ENCODE measurements at places on chromosomes 12 and 14. TPM values are rescaled to one million over a fixed set of nuclear protein-coding genes. Genes with fewer than 3 reads are reported as not detected.

Gene CLEC1B
- total RNA-seq, result not detected

Gene MIP
- not detected for total RNA-seq

Gene USP44
- 2.2 TPM for total RNA-seq

Gene TSHR
- not detected for total RNA-seq

Gene LTB4R
- total RNA-seq, result 7.0 TPM

DNA sequence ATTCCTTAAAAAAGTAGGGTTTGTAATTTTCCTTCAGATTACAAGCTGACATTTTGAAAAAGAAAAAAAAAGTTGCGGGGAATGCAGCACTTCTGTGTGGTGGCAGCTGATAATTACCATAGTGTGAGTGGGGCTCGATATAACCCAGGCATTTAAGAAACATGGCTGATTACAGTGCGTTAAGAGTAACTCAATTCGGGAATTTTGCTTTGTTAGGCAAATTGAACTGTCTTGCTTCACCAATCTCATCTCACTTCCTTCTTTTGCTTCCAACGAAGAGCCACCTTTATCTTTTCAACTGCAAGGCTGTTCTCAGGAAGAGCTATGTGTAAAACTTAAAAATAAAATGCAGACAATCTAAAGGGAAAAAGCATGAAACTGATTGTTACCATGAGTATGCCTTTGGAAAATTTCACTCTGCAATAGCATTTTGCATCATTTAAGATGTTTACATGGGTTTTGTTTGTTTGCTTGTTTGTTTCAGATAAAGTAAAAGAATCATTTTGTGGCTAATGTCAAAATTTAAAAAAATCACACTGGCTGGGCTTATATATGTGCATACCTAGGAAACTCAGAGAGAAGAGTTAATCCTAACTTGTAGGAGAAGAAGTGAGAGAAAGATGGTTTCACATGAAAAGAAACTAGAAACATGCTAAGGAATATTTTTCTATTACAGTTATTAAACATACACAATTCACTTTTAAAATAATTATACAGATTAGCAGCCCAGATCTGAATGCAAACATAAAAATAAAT lies 295.9 kb upstream of the ATP2B1 start:
- no peak for DNase-seq

DNA sequence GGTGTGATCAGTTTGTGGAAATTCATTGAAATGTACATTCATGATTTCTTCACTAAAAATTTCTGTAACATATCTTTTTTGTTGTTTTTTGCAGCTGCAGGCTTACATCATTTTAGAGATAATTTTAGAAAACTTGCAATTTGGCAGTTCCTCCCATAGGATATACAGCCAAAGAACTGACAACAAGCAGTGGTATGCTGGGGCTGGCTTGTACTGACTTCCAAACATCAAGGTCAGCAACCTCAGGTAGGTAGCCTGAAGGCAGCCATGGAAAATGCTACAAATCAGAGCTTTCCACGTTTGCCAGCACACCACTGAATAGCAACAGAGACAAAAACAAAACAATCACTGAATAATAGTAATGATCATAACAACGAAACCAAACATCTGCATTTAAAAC lies 21.2 kb downstream of the TRIM9 start:
- DNase-seq, result no peak

DNA sequence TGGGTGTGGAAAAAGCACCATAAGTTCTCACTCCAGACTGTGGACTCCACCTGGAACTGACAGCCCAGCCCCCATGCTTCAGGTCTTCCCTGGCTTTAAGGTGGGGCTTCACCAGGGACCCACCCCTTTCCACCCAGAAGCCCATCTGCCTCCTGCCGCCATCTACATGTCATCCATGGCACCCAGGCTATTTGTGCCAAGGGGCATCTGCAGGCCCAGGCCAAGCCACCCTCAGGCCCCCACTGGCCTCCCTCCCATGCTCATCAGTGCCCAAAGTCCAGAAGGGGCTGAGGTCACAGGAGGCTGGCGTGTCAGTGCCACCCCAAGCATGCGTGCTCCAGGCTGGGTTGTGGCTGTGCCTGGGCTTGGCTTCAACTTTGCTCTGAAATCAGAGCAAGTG lies 212.2 kb upstream of the DIO3 start:
- no peak for DNase-seq

DNA sequence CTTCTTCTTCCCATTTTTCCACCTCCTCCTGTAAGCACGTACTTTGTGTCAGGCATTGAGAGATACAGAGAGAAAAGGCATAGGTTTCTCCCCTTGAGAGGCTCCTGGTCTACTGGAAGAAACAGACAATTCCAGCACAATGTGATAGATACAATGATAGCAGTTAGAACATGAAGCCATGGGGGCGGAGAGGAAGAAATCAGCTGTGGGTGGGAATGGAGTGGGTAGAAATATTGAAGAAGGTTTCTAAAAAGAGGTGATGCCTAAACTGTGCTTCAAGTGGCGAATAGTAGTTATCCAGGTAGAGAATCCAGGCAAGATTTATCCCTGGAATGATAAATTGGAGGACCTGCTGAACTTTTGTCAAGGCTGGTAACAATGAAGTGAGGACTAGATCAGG lies 528.8 kb downstream of the NRXN3 start:
- no peak for DNase-seq

GRCh38 chr12:121295746-121296617 lies 527 bp downstream of the CAMKK2 start:
- peak; percentile 11 for DNase-seq

DNA sequence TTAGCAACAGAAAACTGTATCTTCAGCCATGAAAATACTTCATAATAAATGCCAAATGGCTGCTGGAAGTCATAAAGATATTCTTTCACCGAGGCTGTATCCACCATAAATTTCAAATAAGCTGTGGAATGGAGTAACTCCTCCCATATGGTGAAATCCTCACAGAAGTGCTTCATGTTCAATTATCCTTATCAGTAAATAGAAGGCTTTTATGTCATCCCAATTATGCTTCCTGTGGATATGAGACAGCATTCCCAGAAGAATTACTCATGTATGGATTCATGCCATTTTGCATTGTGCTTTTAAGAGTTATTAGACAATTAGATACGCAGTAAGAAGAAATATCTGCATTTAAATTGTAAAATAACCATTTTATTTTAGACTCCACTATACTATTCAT lies 99.0 kb downstream of the RTN1 start:
- DNase-seq, result no peak

DNA sequence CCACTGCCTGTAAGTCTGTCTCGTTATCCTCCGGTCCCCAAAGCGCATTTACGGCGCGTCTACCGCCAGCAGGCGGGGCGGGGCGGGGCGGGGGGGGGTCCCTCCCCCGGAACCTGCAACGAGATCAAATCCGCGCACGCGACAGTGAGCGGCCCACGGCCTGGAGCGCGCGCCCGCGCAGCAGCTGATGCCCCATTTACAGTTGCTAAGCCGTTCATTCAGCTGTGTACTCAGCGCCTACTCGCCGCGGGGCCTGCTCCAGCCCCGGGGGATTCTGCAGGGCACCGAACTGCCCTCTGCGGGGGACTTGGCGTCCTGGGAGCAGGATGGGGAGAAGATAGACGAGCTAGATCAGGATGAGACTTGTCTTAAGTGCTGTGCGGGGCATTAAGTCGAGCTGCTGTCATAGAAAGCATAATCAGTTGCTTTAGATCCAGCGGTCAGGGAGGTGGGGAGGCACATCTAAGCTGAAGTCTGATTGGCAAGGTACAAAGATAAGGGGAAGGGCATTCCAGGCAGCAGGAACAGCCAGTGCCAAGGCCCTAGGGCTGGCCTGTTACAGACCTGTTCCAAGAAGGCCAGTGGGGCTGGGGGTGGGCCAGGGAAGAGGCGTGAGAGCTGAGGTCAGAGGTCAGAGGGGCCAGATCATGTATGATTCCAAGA lies 1.4 kb upstream of the CCDC85C start:
- DNase-seq, result peak; percentile 79

- DNase-seq, result no peak
Measured at GRCh38 chr14:20799456-20799891, 3.2 kb downstream of the RNASE1 start.

GRCh38 chr12:95717316-95717928 lies 73.1 kb downstream of the NTN4 start:
- no peak for DNase-seq

DNA sequence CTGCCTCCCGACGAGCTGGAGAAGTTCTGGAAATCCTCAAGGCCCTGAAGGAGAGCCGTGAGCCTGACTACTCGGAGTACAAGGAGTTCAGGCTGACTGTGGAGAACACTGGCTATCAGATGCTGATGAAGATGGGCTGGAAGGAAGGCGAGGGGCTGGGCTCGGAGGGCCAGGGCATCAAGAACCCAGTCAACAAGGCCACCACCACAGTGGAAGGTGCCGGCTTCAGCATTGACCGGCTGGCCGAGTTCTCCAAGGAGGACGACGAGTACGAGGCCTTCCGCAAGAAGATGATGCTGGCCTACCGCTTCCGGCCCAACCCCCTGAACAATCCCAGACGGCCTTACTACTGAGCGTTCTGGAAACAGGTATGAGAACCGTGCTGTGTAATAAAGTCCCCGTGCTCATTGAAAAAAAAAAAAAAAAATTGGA lies 366.1 kb upstream of the ATXN7L3B start:
- DNase-seq, result no peak

DNA sequence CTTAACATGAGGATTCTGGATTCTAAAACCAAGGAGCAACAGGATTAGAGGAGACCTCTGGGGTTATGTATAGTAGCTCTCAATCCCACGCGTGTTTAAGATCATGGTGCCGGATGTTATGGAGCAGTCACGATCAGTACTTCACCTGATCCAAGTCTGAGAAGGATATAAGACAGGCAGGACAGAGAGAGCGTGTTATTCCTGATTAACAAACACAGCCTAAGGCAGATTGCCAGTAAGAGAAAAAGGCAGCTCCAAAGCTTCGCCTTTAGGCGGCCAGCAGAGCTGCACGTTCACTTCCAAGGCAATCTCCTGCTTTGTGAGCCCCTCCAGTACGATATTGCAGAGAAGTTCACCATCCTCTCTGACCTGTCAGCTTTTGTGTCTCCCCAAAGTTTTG lies 5.5 kb downstream of the SETD3 start:
- no peak for DNase-seq
